A549 treated with RU486 at 1 μM for 4 hours (cell line): ENCODE measurements at places on chromosomes 5 and 9. TPM values are rescaled to one million over a fixed set of nuclear protein-coding genes. Genes with fewer than 3 reads are reported as not detected.

The S1PR3 gene
- total RNA-seq = 29.1 to 42.3 TPM (median 38.0 TPM) in 5 replicates

The GBGT1 gene
- total RNA-seq = 1.6 to 2.7 TPM (median 2.2 TPM) in 5 replicates

The PTGES gene
- total RNA-seq = 108 to 136 TPM (median 113 TPM) in 5 replicates

The C8G gene
- 0.24 to 2.2 TPM (median 0.66 TPM) in 5 replicates for total RNA-seq

The MYMK gene
- total RNA-seq = not detected in 5 replicates
